ENCODE measurements at places on chromosomes 3 and 15. TPM values are rescaled to one million over a fixed set of nuclear protein-coding genes. Genes with fewer than 3 reads are reported as not detected.

The VPS39 gene
- total RNA-seq: 73.4 TPM

The NR1I2 gene
- not detected for total RNA-seq

The WWTR1 gene
- total RNA-seq: 0.30 TPM

The GUCA1C gene
- total RNA-seq: not detected

The PLA2G4B gene
- total RNA-seq: 34.6 TPM

The TMEM40 gene
- not detected for total RNA-seq

The CACNA1D gene
- total RNA-seq: not detected

The ROPN1B gene
- 0.25 TPM for total RNA-seq

The GCSAM gene
- 6.5 TPM for total RNA-seq

The EIF3J gene
- 69.2 TPM for total RNA-seq

The ARIH1 gene
- total RNA-seq: 283 TPM

The HTR3E gene
- total RNA-seq: not detected
